CD4-positive, CD25-positive, alpha-beta regulatory T cell (primary cell): ENCODE measurements at places on chromosomes 11 and 22. TPM values are rescaled to one million over a fixed set of nuclear protein-coding genes. Genes with fewer than 3 reads are reported as not detected.

- H3K27me3 ChIP-seq: peaks cover 2% of the 10 kb centered on the region
- no peaks in the 10 kb centered on the region for H3K4me1 ChIP-seq
- H3K27ac ChIP-seq: no peak overlapping the region
- no peak for DNase-seq
- no peaks in the 10 kb centered on the region for H3K36me3 ChIP-seq
- H3K4me3 ChIP-seq: no peak overlapping the region
Observed at GRCh38 chr11:115391598-115391997, 112.6 kb downstream of the CADM1 start.

DNA sequence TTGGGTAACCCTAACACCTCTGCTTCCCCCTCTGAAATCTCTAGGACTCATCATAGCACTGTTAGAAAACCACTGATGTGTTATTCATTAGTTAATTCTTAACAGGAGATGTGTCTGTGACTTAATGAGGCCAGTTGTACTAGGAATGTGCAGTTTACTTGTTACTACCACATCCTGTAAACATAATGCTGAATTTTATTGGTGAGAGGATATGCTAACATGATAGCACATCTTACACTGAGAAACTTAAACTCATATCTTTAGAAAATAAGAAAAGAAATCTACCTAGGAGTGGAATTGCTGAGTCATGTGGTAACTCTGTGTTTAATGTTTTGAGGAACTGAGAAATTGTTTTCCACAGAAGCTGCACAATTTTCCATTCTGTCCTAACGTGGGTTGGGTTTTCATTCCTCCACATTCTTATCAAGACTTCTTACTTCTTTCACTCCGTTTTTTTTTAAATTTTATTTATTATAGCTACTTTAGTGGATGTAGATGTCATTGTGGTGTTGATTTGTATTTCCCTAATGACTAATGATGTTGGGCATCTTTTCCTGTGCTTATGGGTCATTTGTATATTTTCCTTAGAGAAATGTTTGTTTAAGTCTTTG, 33.7 kb downstream of the RNF121 start:
- peaks cover 30% of the 10 kb centered on the region for H3K36me3 ChIP-seq
- H3K4me1 ChIP-seq: no peaks in the 10 kb centered on the region
- H3K4me3 ChIP-seq: no peak overlapping the region
- H3K27ac ChIP-seq: no peak overlapping the region

- DNase-seq: peak; percentile 8
- H3K27me3 ChIP-seq: no peaks in the 10 kb centered on the region
- H3K36me3 ChIP-seq: no peaks in the 10 kb centered on the region
- no peak overlapping the region for H3K4me3 ChIP-seq
Observed at GRCh38 chr22:48581796-48582469, 1245.7 kb downstream of the BRD1 start.

DNA sequence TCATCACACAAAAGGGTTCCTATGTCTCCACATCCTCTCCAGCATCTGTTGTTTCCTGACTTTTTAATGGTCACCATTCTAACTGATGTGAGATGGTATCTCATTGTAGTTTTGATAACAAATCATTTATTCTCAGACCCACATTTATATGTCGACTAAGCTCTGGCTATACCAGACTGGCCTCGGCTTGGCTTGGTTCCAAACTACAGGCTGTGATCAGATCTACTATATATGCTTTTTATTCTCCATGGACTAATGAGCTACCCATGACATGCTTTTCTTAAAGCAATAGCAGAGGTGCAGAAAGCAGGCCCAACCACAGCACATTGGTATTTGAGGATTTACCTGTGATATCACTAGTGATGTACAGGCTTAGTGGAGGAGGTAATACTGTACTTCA, 139.8 kb upstream of the PGR start:
- no peak for DNase-seq
- no peaks in the 10 kb centered on the region for H3K4me1 ChIP-seq
- H3K27ac ChIP-seq: no peak overlapping the region
- H3K4me3 ChIP-seq: no peak overlapping the region
- H3K27me3 ChIP-seq: no peaks in the 10 kb centered on the region
- H3K36me3 ChIP-seq: no peaks in the 10 kb centered on the region

GRCh38 chr22:39278040-39278439, 33.3 kb upstream of the PDGFB start:
- no peak overlapping the region for H3K4me3 ChIP-seq
- H3K27me3 ChIP-seq: no peaks in the 10 kb centered on the region
- DNase-seq: no peak
- no peak overlapping the region for H3K27ac ChIP-seq
- no peaks in the 10 kb centered on the region for H3K4me1 ChIP-seq

GRCh38 chr22:47031628-47031915, 269.1 kb downstream of the TBC1D22A start:
- no peak overlapping the region for H3K4me3 ChIP-seq
- no peak for DNase-seq
- H3K27me3 ChIP-seq: no peaks in the 10 kb centered on the region
- peaks cover 2% of the 10 kb centered on the region for H3K36me3 ChIP-seq
- H3K27ac ChIP-seq: no peak overlapping the region

GRCh38 chr11:11267312-11267711, 85.7 kb downstream of the CSNK2A3 start:
- H3K36me3 ChIP-seq: no peaks in the 10 kb centered on the region
- H3K4me1 ChIP-seq: no peaks in the 10 kb centered on the region
- H3K27ac ChIP-seq: no peak overlapping the region
- no peak for DNase-seq

DNA sequence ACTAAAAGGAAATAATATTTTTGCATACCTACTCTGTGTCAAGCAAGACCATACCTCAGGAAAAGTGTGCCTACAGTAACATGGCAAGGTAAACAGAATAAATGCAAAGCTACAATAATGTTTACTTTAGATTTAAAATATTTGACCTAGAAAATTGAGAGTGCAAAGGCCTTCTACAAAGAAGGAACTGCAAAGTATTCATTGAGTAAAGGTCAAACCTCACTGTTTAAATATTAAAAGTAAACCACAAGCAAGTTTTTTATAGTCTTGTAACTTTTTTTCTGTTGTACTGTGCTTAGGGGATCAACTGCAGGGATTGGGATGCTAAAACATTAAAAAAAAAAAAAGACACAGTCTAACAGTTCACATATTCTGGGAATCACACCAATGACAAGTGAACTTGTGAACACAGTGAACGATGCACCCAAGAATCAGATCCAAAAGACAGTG, 48.8 kb downstream of the CWF19L2 start:
- no peaks in the 10 kb centered on the region for H3K4me1 ChIP-seq
- H3K27ac ChIP-seq: no peak overlapping the region
- peaks cover 27% of the 10 kb centered on the region for H3K36me3 ChIP-seq

DNA sequence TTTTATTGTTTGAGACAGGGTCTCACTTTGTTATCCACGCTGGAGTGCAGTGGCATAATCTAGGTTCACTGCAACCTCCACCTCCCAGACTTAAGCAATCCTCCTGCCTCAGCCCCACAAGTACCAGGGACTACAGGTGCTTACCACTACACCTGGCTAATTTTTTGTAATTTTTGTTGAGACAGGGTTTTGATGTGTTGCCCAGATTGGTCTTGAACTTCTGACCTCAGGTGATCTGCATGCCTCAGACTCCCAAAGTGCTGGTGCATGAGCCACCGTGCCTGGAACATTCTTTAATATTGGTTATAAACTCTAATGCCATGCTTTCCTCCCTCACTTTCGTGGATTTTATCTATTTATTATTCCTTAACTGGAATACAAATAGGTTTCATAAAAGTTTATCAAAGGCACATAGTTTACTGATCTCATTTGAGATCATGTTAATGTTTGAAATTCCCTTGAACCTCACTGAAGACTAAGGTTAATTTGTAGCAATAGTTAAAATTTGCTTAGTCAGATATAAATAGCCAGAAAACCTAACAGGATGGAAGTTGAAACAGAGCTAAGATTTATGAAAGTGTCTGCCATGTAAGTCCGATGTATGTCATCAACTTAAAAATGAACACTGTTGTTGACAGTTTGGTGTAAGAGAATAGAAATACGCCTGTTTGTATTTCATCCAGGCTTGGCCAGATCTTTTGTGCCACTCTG, 27.6 kb downstream of the KDM2A start:
- H3K27me3 ChIP-seq: no peaks in the 10 kb centered on the region
- no peak overlapping the region for H3K4me3 ChIP-seq
- DNase-seq: no peak
- H3K27ac ChIP-seq: no peak overlapping the region

- peak overlapping the region; percentile 70 for H3K4me3 ChIP-seq
- no peaks in the 10 kb centered on the region for H3K27me3 ChIP-seq
- peaks cover 7% of the 10 kb centered on the region for H3K36me3 ChIP-seq
- peaks cover 93% of the 10 kb centered on the region for H3K4me1 ChIP-seq
- no peak for DNase-seq
- H3K27ac ChIP-seq: peak overlapping the region; percentile 94
Observed at GRCh38 chr11:67439321-67440228, 2.1 kb upstream of the PTPRCAP start.

DNA sequence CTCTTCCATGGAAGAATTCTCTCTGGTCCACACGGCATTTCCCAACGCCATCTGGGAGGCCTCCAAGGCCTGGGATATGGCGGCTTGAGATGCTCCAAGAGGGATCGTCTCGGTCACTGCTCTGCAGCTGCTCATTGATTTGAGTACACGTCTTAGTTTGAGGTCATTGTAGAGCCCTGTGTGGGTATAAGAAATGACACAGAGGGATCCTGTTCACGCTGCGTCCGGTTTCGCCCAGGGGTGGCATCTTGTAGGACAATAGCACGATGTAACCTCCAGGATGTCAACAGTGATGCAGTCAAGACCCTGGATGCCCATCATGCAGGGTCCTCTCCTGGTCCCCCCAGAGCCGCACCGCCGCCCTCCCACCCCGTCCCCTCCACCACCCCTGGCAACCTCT, 564.6 kb downstream of the BRD1 start:
- H3K4me3 ChIP-seq: no peak overlapping the region
- no peaks in the 10 kb centered on the region for H3K27me3 ChIP-seq
- H3K27ac ChIP-seq: no peak overlapping the region
- no peak for DNase-seq
- no peaks in the 10 kb centered on the region for H3K36me3 ChIP-seq
- no peaks in the 10 kb centered on the region for H3K4me1 ChIP-seq

DNA sequence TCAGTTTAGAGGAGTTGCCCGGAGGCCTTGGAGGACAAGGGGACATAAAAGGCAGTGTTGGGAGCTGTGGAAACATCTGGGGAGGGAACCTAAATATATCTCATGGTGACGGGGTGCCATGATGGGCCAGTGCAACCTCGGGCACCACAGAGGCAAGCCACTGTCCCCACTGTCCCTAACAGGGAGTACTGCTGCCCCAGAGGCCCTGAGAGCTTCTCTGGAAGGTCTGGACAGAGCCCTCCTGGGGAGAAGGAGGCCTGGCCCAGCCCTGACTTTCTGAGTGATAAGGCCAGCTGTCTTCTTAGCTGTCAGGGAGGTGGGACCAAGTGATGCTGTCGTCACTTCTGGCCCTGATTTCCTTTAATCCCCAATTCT, 5.5 kb upstream of the P2RY6 start:
- no peaks in the 10 kb centered on the region for H3K4me1 ChIP-seq
- H3K27me3 ChIP-seq: peaks cover 11% of the 10 kb centered on the region
- H3K36me3 ChIP-seq: no peaks in the 10 kb centered on the region
- DNase-seq: no peak
- H3K4me3 ChIP-seq: no peak overlapping the region
- no peak overlapping the region for H3K27ac ChIP-seq

GRCh38 chr22:23068096-23068831, 2.1 kb upstream of the GNAZ start:
- no peak for DNase-seq
- H3K4me3 ChIP-seq: no peak overlapping the region
- no peak overlapping the region for H3K27ac ChIP-seq
- no peaks in the 10 kb centered on the region for H3K36me3 ChIP-seq

DNA sequence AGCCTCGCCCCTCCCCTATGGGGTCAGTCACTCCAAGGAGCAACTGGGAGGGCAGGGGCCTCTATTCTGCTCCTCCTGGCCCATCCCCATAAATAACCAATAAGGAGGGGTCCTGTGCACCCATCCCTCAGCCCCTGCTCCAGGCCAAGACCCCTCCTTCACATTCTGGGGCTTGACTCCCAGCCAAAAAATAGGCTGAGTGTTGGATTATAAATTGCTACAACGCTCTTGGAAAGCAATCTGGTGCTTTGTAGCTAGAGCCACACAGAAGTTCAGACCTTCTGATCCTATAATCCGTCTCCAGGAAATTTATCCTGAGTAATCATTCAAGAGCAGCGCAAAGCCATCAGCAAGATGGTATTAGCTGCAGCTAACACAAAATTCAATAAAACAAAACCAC, 42.5 kb downstream of the ABCC8 start:
- H3K4me1 ChIP-seq: no peaks in the 10 kb centered on the region
- H3K27ac ChIP-seq: no peak overlapping the region
- H3K4me3 ChIP-seq: no peak overlapping the region

DNA sequence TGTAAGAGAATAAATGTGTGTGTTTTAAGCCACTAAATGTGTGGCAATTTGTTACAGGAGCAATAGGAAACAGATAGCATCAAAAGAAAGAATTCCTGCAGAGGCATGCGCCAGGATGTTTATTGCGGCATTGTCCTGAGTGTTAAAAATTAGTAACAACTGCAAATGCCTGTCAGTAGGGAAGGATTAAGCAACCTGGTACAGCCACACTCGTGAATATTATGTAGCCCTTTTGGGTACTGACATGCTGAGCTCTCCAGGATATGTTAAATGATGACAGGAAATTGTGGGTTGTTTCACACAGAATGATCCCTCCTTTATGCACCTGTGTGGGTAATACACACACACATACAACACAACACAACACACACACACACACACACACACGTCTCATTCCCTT, 69.7 kb upstream of the MYOD1 start:
- H3K4me3 ChIP-seq: no peak overlapping the region
- H3K4me1 ChIP-seq: no peaks in the 10 kb centered on the region
- H3K36me3 ChIP-seq: no peaks in the 10 kb centered on the region
- DNase-seq: no peak
- H3K27me3 ChIP-seq: peaks cover 7% of the 10 kb centered on the region
- H3K27ac ChIP-seq: no peak overlapping the region

- no peak overlapping the region for H3K4me3 ChIP-seq
- H3K27me3 ChIP-seq: no peaks in the 10 kb centered on the region
- H3K27ac ChIP-seq: no peak overlapping the region
- no peaks in the 10 kb centered on the region for H3K36me3 ChIP-seq
- no peak for DNase-seq
Observed at GRCh38 chr11:76568621-76569020, 101.9 kb downstream of the LRRC32 start.

- no peak overlapping the region for H3K27ac ChIP-seq
- no peak overlapping the region for H3K4me3 ChIP-seq
- H3K36me3 ChIP-seq: no peaks in the 10 kb centered on the region
- no peaks in the 10 kb centered on the region for H3K4me1 ChIP-seq
- no peak for DNase-seq
Observed at GRCh38 chr22:48044487-48045060, 1282.1 kb downstream of the TBC1D22A start.

The CHRDL2 gene
- not detected for polyA plus RNA-seq

The CTSF gene
- polyA plus RNA-seq: 17.3 TPM

The PLAAT4 gene
- 422 TPM for polyA plus RNA-seq

The OR9G1 gene
- polyA plus RNA-seq: not detected

The RRP7A gene
- 29.8 TPM for polyA plus RNA-seq

The E2F8 gene
- 0.25 TPM for polyA plus RNA-seq

The GAS2L1 gene
- polyA plus RNA-seq: not detected

The MAPK8IP2 gene
- not detected for polyA plus RNA-seq

The NLRP10 gene
- not detected for polyA plus RNA-seq

The LRRC10B gene
- not detected for polyA plus RNA-seq

The RAG2 gene
- polyA plus RNA-seq: not detected
